ENCODE measurements at places on chromosomes 6 and 20.

GRCh38 chr6:29708432-29709179, 14.6 kb upstream of the HLA-F start:
- peak; percentile 68 for DNase-seq

DNA sequence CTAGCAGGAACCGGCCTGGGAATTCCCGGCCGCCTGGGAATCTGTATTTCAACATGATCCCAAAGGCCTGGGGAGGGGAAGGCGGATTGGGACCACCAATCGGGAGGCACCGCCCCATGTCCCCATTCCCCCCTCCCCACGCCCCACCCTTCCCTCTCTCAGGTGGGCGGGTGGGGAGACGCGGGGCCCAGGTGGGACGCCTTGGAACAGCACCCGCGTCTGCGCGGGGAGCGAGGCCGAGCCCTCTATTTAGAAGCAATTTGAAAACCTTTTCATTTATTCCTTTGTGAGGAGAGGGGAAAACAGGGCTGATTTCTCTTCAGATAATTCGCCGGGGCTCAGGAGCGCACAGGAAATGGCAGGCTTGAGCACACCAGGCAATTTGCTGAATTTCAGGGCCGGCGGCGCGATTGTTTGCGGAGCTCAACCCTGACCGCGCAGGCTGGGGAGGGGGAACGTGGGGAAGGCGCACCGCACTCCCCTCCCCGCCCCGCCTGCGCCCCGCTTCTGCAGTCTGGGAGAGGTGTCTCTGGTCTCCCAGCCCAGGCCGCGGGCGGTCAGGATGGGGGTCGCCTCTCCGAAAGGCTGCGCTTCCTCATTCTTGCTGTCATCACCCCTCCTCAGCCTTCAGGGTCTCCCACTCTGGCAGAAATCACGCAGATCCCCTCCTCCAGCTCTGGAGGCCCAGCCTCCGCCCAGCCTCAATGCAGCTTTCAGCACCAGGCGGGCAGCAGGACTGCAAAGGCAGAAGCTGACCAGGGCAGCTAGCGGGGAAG, 170.0 kb downstream of the GRM4 start:
- DNase-seq, result no peak

DNA sequence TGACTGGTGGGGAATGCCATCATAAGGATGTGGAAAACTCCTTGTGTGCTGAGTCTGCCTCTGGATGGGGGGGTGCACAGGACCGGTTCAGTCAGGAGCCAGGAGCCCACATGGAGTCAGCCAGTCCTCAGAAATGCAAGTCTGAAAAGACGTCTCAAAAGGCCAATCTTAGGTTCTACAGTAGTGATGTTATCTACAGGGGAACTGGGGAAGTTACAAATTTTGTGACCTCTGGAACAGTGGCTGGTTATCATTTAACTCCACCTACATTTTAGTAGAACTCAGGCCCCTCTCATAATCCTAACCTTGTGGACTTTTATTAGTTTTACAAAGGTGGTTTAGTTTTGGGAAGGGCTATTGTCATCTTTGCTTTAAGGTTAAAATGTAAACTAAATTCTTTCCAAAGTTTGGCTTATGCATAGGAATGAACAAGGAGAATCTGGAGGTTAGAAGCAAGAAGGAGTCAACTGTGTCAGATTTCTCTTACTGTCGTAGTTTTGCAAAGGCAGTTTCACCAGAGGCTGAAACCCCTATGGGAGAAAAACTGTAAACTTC, 13.7 kb upstream of the TBC1D22B start:
- DNase-seq, result no peak

- no peak for DNase-seq
Observed at GRCh38 chr6:100678027-100678426, 203.1 kb downstream of the ASCC3 start.

DNA sequence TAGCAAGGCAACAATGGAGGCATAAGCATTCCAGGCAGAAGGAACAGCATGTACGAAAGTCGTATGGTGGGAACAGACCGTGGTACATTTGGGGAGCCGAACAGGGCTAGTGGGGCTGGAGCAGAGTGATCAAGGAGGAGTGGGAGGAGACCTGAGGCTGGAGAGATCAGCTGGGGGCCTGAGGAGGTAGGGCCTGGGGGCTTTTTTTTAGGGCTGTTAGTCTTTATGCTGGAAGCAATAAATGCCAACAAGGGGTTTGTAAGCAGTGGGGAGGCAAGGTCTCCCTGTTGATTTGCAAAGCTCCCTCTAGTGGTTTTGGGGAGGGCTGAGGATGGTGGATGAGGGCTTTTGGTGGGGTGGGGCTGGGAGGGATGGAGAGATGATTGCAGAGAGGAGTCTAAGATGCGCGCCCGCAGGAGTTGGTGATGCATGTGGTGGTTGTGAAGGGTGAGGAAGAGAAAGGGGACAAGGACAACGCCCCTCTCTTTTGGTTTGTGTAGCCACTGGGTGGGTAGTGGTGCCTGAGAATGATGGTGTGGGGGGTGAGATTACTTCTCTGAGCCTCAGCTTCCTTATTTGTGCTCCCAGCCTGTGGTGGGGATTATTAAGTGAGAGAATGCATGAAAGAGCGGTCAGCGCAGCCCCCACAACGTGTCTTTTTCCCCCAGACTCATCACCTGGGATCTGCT, 74.1 kb upstream of the TOX2 start:
- DNase-seq, result peak; percentile 36
